ENCODE measurements at places on chromosomes 3 and 15.

DNA sequence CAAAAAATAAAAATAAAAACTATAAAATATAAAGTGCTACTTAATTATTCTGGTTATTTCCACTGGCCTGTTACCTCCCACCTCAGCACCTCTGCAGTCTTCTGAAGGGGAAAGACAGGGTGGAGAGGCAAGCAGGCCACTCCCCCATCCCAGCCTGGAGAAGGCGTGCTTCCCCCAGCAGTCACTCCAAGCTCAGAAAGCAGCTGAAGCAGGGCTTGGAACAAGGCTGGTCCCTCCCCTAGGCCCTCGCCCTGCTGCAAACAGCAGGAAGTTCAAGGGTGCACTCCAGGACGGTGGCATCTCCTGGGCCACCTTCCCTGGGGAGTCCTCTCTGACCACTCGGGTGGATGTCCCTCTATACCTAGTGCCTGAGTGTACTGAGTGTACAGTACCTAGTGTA is 21.4 kb downstream of the CACNA2D2 start:
- no peak for DNase-seq

GRCh38 chr3:157753787-157754136 is 250.5 kb upstream of the VEPH1 start:
- no peak for DNase-seq

GRCh38 chr3:43907508-43907858 is 216.7 kb downstream of the ABHD5 start:
- DNase-seq, result no peak

DNA sequence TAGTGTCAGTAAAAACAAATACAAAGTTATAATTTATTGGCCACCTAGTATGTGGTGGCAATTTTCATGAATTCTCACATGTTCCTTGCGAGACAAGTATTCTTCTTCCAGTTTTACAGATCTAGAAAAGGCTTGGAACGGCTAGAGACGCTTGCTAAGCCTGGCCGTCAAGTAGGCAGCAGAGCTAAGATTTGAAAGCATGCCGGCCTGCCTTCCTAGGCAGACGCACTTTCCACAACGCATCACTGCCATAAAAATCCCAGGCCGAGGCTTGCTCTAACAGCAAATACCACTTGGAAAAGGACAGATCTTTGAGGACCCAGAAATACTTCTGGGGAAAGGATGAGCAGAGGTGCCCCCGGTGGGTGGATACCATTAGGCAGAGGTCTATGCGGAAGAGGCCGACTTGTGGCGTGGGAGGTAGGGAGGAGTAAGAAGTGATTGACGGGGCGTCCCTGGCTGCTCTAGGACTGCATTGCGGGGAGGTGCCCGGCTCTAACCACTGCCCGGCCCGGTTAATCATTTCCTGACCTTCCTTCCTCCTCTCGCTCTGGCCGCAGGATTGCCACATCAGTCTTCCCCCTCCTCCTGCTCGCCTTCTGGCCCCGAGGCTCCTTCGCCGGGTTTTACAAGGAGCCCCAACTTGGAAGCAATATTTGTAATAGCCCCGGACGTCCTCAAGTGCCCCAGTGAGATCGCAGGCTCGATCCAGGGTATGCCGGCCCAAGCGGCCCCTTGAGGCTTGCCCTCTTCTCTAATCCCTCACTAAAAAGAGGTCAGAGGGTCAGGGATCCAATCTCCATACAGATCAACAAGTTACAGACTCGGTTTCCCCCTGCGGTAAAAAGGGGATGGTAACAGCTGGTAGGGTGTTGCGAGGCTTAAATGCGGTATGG is 1.3 kb upstream of the USP3 start:
- peak; percentile 63 for DNase-seq

GRCh38 chr3:160343132-160343531 is 55.9 kb downstream of the IFT80 start:
- no peak for DNase-seq

DNA sequence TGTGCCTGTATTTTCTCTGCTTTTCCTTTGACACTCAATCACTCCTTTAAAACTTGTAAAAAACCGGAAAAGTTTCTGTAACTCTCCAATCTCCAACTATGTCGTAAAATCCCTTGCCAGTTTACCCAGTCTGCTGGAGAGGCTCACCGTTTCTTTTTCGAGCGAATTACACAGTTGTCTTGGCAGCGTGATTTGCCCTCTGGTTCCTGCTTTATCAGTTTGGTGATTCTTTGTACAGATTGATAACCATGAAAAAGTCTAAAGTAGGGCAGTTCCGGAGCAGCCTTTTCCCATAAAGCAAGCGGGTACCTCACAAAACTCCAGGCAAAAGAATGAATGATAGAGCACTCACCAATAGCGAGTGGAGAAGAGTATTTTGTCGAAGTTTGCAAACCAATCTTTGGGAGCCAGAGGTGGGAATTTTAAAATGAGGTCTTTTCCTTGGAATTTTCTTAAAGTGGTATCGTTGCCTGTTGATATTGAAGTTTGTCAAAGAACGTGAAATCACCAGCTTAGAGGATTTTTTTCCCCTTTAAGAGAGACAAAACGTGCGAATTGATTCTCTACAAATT is at the start of gene TTC23:
TSS of gene TTC23 (minus strand) at position 312 of the 572 bp plus-strand sequence. CDS start 20,869 bp downstream, outside the sequence.
- no peak for DNase-seq

DNA sequence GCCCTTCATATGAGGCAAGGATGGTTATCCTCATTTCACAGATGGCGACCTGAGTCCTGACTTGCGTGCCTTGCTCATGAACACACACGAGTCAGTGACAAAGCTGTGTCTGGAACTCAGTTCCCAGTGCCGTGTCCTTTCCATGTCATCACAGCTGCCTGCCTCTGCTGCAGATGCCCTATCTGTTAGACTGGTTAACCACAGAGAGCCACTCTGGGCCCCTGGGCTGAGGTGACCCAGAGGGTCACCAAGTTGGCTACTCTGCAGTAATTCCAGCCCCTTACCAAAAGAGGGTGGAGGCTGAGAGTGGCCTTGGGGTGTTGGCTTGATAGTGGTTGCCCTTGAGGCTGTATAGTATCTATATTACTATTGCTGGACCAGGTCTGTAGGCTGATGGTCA is 41.0 kb downstream of the RAB11A start:
- no peak for DNase-seq

- no peak for DNase-seq
These were observed 9.7 kb downstream of the TTC23 start for GRCh38 chr15:99239545-99240198.

GRCh38 chr15:99437315-99438223 is 128.2 kb upstream of the MEF2A start:
- no peak for DNase-seq

- no peak for DNase-seq
These were observed 75.6 kb downstream of the VPS8 start for GRCh38 chr3:184887574-184887973.

DNA sequence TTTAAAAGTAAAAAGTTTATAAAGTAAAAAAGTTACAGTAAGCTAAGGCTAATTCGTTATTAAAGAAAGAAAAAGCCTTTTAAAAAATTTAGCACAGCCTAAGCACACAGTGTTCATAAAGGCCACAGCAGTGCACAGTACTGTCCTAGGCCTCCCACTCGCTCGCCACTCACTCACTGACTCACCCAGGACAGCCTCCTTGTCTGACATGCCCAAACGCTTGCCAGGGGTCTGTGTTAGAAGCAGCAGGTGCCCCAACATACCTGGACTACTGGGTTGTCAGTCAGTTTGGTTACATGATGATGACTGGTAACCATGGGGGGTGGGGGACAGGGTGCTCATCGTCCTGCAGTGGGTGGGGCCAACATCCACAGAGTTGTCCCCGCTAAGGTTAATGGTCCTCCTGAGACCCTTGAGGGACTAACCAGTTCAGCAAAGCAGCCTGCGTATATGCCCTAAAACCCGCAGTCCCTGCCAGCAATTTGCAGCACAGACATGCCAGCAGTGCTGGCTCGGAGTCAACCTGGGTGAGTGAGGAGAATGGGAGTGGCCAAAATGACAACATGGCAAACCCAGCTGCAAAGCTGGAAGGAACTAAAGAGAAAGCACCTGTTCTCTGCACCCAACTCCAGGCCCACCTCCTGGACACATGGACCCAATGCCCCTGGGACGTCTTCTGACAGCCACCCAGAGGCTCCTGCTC is 49.2 kb downstream of the CYFIP1 start:
- DNase-seq, result no peak

GRCh38 chr15:68679961-68680371 is 101.2 kb downstream of the CORO2B start:
- no peak for DNase-seq

DNA sequence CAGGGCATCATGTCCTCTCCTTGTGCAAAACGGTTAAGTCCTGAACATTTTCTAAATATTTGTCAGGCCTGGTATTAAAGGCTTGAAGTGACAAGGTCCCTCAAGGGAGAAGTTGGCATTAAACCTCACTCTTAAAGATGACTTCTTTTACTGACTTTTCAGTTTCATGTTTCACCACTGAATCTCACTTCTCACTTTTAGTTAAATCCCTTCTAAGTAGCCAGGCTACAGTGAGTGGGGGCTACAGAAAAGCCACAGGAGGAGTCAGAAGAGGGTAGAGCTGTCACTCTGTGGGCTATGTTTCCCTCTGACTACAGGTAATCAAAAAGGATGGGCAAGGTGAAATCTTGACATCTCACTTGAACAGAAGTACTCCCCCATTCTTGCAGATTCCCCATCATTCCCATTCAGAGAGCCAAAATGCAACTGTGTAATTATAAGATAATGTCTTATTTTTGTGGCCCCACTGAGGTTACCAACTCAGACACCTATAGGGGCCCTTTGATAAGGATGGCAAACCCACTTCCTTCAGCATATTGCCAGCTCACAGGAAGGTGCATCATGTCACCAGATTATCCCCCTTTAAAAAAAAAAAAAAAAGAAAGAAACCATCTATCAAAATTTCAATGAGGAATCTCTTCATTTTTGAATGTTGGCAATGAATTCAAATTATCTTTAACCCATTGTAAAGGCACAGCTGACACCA is 790.1 kb upstream of the CFAP20DC start:
- peak; percentile 3 for DNase-seq

DNA sequence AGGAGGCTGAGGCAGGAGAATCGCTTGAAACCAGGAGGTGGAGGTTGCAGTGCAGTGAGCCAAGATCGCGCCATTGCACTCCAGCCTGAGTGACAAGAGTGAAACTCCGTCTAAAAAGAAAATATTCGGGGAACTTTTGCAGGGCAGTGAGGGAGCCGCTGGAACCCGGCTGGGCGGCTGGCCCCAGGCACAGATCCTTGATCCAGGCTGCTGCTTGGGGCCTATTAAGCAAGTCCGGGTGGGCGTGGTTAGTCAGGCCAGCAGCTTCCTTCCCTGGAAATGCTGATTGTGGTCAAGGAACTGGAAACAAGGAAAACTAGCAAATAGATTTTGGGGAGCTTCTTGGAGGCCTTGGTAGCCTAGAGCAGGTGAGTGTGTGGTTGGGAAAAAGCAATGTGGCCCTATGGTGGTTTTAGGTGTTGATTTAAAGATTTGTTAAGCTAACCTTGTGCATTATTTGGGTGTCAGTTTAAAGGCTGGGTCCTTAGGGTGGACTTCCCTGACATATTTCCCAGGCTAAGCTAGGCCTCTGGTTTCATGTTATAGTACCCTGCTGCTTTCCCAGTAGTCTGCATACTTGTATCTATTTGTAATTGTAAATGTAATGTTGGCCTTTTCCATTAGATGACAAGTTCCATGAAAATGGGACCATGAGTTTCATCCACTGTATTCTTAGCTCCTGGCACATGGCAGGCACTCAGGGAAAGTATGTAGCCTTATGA is 17.7 kb upstream of the SNX22 start:
- DNase-seq, result no peak

DNA sequence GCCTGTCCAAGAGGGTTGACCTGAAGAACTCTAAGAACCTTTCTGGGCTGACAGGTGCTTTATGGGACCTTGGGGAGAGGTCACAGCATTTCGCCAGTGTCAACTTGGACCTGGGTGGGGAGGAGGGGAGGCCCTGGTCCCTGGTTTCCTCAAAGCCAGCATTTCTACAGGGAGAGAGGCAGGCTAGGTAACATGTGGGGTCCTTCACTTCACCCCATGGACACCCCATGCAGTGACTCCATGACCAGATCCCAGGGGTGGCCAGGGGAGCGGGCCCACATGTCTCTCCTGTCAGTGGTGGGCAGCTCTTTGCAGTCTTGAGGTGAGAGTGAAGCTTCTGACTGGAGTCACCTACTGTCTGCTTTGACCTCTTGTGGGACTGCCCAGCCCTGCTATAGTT is 35.8 kb downstream of the GOLGA6L10 start:
- DNase-seq, result no peak

DNA sequence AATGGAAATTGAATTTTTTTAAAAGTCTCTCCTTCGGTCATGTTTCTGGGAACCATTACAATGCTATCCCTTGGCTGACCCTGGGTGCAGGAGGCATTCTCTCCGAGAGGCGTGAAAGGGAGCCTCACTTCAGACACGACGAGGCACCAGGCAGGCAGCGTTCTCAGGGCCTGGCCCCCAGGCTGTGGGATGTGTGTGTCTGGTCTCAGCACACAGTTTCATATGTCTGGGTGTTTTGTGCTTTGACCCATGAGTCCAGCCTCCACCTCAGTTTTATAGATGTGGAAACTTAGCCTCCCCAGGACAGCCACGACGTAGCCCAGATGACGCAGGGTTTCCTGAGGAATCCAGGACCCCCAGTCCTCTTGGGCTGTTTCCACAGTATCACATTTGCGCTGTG is 34.0 kb downstream of the FGD5 start:
- DNase-seq, result no peak

- DNase-seq, result no peak
These were observed 52.1 kb downstream of the LRTM1 start for GRCh38 chr3:54875596-54876268.

DNA sequence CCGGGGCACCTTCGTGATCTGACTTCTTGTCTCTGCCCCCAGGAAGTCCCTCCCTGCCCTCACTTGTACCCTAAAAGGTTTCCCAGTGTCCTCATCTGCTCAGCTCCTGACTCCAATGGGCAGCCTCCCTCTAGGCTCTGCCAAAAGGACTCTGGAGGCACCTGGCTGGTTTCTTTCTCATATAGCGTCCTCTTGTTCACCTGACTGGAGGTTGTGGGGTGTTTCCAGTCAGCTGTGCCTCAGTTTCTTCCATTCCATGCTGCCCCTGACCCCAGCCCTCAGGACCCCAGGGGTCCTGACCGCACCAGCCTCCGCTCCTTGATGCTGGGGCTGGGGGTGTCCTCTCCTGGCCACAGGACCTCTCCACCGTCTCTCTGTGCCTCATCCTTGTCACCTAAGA is 2.5 kb downstream of the PRR23E start:
- DNase-seq, result no peak

DNA sequence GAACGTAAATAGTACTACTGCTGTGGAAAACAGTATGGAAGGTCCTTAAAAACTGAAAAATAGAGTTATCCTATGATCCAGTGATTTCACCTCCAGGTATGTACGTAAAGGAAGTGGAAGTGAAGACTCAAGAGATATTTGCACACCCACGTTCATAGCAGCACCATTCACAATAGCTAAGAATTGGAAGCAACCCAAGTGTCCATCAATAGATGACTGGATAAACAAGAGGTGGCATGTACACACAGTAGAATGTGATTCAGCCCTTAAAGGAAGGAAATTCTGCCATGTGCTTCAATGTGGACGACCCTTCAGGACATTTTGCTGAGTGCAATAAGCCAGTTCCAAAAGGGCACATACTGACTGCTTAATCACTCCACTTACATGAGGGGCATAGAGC is 188.3 kb downstream of the APBA2 start:
- no peak for DNase-seq

- DNase-seq, result no peak
These were observed 194.7 kb upstream of the NANOGP8 start for GRCh38 chr15:35279811-35280210.

Measured in stimulated activated effector memory CD8-positive, alpha-beta T cell treated with anti-CD3 and anti-CD28 coated beads, Interleukin-12 subunit alpha, Interleukin-12 subunit beta, amount 100 ng/mL, for 72 hours (primary cell).